Right renal cortex interstitium (tissue), 3 donors: ENCODE measurements at places on chromosomes 12 and 14.

DNA sequence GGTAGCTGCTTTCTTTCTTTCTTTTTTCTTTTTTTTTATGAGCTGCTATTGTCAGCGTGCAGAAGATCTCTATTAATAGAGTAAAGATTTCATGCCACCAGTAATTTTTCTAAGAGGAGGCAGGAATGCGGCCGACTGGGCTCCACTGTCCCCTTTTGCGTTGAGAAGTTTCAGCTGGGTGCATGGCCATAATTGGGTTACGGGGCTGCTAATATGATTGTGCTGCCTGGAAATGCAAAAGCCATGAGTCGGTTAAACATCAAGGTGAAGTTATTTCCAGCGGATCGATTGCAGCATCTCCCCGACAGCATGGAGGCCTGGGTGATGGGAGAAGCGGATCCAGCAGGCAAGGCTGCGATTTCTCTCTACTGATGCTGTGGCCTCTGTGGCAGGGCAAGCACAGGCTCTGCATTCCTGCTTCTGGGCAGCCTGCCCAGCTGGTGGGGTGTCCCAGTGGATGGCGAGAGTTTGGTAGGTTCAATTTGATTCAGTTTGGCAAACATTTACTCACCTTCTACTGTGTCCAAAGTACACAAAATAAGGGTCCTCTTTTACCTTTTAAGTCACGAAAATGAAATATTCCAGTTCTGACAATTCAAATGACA lies 54.4 kb upstream of the PRMT8 start:
- DNase-seq, result no peak

GRCh38 chr12:91065396-91065795 lies 7.6 kb upstream of the KERA start:
- no peak for DNase-seq

DNA sequence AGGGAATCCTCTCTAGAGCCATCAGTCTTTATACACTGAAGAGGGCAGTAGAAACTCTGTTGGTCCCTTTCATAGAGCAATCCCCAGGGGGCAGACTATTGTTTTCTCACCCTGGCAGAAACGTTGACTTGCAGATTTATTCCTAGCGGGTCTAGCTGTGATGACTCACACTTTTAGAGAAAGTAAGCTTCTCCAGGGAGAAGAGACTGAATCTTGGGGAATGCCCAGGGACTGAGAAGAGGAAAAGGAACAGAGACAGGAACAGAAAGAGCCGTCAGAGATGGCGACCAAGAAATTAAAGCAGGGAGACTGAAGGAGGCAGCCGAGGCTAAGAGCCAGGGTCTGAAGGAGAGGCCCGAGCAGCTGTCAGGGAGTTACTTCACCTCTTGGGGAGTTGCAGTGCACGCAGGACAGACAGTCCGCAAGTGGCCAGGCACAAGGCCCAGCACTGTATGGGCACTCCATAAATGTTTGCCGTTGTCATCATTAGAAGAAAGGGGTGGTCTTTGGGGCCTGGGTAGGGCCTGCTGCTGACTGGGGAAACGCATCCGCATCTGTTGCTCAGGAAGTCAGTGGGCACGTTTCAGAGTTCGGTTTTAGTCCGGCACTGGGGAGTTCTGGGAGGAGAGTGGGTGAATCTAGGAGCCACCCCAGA lies 13.0 kb downstream of the PLEKHG6 start:
- DNase-seq, result no peak

DNA sequence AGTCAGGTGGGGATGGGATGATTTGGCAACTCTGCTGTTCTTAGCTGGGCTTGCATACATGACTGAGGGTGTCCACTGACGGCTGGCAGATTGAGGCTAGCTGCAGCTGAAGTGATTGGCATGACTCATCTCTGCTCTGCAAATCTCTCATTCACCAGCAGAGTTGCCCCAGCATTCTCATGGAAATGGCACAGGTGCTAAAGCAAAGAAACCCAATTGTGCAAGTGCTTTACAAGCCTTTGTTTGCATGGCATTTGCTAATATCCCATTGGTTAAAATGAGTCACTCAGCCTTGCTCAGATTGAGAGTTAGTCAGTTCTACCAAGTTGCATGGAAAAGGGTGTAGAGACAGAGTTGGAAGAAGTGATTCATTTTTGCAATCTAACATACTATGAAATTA lies 389.7 kb upstream of the FAR2 start:
- no peak for DNase-seq

GRCh38 chr14:91869556-91869955 lies 2.2 kb upstream of the TC2N start:
- no peak for DNase-seq
